Breast epithelium (tissue), 4 donors: ENCODE measurements at places on chromosomes 1 and 21. TPM values are rescaled to one million over a fixed set of nuclear protein-coding genes. Genes with fewer than 3 reads are reported as not detected.

TGFBR3 gene
- total RNA-seq, result 287 TPM

MATN1 gene
- not detected for total RNA-seq

NES gene
- total RNA-seq, result 9.9 TPM

OR2AK2 gene
- not detected for total RNA-seq

CD247 gene
- 0.80 TPM for total RNA-seq

DNA sequence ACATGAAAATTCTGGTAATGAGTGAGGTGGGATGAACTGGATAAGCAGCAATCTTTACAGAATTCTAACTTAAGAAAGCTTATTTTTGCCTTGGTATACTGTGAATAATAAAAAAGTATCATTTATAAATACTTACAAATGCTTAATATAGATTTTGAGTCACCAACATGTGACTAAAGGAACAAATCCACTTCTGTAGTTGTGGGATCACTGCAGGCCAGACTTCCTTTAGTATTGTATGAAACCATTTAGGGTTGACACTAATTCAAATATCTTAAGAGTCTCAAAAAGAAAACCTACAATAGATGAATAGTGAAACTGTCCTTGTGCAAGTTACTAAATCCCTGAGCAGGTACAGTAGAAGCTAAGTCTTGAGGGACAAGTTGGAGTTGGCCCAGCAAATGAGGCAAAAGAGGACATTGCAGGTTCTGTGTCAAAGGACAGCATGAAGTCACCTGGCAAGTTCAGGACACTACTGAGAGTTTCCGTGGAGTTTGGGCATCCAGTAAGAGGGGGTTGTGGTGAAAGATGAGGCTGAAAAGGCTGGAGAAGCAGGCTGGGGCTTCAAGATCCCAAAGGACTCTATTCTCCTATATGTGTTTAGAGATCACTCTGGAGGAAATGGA is 5.9 kb upstream of the THEM4 start:
- no peaks in the 10 kb centered on the region for H3K36me3 ChIP-seq
- H3K4me3 ChIP-seq, result no peak overlapping the region
- no peaks in the 10 kb centered on the region for H3K27me3 ChIP-seq
- DNase-seq, result no peak
- H3K4me1 ChIP-seq, result no peaks in the 10 kb centered on the region
- no peak overlapping the region for H3K27ac ChIP-seq

GRCh38 chr1:118997225-118997624 is 9.1 kb upstream of the TBX15 start:
- H3K4me1 ChIP-seq, result no peaks in the 10 kb centered on the region
- H3K27me3 ChIP-seq, result no peaks in the 10 kb centered on the region
- no peak overlapping the region for H3K4me3 ChIP-seq

DNA sequence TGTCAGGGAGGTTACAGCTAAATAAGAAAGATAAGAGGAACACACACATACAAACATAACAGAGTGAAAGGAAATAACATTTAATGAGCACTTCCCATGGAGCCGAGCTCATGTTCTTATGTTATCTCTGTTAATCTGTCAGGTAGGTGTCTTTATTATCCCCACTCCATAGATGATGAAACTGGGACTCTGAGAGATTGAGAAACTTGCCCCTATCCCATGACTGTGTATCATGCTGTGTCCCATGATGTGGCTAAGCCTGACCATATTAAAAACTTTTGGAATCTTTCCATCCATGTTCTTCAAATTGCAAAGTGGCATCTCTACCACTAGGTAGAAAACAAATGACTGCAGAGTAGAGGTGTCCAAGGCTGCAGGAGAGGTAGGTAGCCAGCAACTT is 285.2 kb upstream of the SGIP1 start:
- H3K27ac ChIP-seq, result peak overlapping the region; percentile 23
- H3K4me1 ChIP-seq, result no peaks in the 10 kb centered on the region
- no peaks in the 10 kb centered on the region for H3K27me3 ChIP-seq
- no peak for DNase-seq
- H3K36me3 ChIP-seq, result no peaks in the 10 kb centered on the region

- H3K27ac ChIP-seq, result no peak overlapping the region
- H3K4me3 ChIP-seq, result no peak overlapping the region
- no peak for DNase-seq
- H3K27me3 ChIP-seq, result no peaks in the 10 kb centered on the region
- no peaks in the 10 kb centered on the region for H3K36me3 ChIP-seq
These were observed 12.9 kb downstream of the ADPRS start for GRCh38 chr1:36101546-36101945.

DNA sequence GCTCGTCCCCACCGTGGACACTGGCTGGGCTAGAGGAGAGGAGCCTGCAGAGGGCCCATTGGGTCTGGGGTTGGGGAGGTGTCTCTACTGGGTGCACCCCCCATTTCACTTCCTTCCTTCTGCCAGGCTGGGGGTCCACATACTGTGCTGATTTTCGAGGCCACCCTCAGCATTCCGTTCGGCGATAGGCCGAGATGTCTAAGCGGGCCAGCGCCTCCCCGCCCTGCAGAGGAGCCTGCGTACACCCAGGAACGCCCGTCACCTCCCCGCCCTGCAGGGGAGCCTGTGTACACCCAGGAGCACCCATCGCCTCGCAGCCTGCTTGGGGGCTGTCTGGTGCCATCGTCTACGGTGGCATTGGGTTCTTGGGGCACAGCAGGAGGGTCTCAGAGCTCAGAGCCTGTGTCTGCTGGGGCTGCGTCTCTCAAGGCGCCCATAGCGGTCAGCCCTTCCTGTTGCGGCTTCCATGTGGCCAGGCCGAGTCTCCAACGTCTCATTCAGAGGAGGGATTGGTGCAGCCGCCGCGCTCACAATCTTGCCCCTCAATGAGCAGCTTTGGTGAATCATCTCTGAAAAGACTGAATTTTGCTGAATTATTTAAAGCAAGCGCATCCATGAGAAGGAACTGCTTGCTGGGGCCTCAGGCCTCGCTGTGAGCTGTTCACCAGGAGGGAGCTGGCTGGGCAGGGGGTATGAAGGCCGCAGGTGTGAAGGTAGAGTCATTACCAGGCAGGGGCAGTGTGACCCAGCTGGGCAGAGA is 30.7 kb upstream of the AGPAT3 start:
- no peaks in the 10 kb centered on the region for H3K4me1 ChIP-seq
- no peak for DNase-seq
- H3K4me3 ChIP-seq, result no peak overlapping the region

- no peak for DNase-seq
- H3K4me3 ChIP-seq, result no peak overlapping the region
- no peak overlapping the region for H3K27ac ChIP-seq
- H3K4me1 ChIP-seq, result no peaks in the 10 kb centered on the region
- H3K36me3 ChIP-seq, result no peaks in the 10 kb centered on the region
- no peaks in the 10 kb centered on the region for H3K27me3 ChIP-seq
These were observed 8.2 kb upstream of the DYRK1A start for GRCh38 chr21:37358397-37358796.

GRCh38 chr1:198318085-198318484 is 161.3 kb downstream of the NEK7 start:
- H3K4me3 ChIP-seq, result no peak overlapping the region
- no peaks in the 10 kb centered on the region for H3K4me1 ChIP-seq
- no peaks in the 10 kb centered on the region for H3K36me3 ChIP-seq
- no peak for DNase-seq
- no peak overlapping the region for H3K27ac ChIP-seq
- H3K27me3 ChIP-seq, result no peaks in the 10 kb centered on the region

DNA sequence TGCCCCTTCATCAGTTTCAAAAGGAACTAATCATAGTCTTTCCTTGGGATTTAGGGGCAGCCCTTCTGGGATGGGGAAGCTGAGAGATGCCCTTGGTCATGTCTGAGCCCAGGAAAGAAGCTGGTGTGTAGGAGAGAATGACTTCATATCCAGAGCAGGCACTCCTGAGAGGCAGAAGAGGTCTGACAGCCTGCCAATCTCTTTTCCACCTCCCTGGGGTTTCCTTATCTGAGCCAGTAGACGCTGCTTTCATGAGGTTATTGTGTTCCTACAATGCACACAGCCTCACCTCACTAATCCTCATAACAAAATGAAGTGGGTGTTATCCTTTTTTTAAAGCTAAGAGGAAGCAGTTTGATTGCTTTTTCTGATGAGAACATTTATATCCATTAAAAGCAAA is 14.1 kb downstream of the ROR1 start:
- no peaks in the 10 kb centered on the region for H3K4me1 ChIP-seq
- H3K4me3 ChIP-seq, result no peak overlapping the region
- no peaks in the 10 kb centered on the region for H3K36me3 ChIP-seq
- no peak for DNase-seq

DNA sequence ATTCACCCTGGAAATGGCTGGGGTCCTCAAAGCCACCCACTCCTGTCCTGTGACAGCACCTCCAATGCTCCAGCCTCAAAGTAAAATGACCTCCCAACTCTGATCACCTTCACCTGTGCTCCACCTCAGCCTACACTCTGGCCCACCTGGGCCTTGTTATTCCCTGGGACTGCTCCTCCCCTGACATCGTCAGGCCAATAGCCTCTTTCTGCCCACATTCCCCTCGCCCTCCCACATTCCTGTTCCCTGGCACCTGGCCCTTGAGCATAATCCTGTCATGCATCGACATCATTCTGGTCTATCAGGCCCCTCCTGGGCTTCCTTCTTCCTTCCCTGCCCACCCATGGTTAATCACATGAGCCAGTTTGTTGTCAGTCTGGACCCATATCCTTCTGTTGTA is 13.2 kb upstream of the BCAR3 start:
- H3K27ac ChIP-seq, result no peak overlapping the region
- no peaks in the 10 kb centered on the region for H3K4me1 ChIP-seq

GRCh38 chr1:203706444-203706843 is 58.5 kb upstream of the LAX1 start:
- no peaks in the 10 kb centered on the region for H3K36me3 ChIP-seq
- H3K27ac ChIP-seq, result no peak overlapping the region
- H3K4me3 ChIP-seq, result no peak overlapping the region
- H3K4me1 ChIP-seq, result no peaks in the 10 kb centered on the region
- no peak for DNase-seq

- H3K27me3 ChIP-seq, result no peaks in the 10 kb centered on the region
- no peak overlapping the region for H3K27ac ChIP-seq
- no peak overlapping the region for H3K4me3 ChIP-seq
- no peaks in the 10 kb centered on the region for H3K36me3 ChIP-seq
- no peak for DNase-seq
These were observed 31.4 kb upstream of the LYST start for GRCh38 chr1:235898126-235898525.

DNA sequence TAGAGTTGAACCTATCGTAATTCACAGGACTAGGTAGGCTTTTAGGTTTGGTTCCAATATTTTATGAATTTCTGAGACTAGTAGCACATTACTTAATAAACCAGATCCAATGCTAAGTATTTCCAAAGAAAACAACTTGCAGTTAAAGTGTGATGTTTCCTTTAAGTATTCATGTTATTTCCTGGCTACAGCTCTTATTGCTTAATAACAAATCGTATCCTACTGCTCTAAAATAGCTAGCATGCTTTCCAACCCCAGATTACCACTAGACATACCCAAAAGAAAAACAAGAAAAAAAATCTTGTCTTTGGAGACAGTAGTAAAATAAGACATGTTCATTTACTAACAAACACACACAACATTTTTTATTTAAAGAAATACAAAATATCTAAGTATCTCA is 898 bp downstream of the KRTAP27-1 start:
- no peak overlapping the region for H3K27ac ChIP-seq
- H3K4me1 ChIP-seq, result no peaks in the 10 kb centered on the region
- H3K4me3 ChIP-seq, result no peak overlapping the region
- H3K27me3 ChIP-seq, result no peaks in the 10 kb centered on the region
- H3K36me3 ChIP-seq, result no peaks in the 10 kb centered on the region
- no peak for DNase-seq

DNA sequence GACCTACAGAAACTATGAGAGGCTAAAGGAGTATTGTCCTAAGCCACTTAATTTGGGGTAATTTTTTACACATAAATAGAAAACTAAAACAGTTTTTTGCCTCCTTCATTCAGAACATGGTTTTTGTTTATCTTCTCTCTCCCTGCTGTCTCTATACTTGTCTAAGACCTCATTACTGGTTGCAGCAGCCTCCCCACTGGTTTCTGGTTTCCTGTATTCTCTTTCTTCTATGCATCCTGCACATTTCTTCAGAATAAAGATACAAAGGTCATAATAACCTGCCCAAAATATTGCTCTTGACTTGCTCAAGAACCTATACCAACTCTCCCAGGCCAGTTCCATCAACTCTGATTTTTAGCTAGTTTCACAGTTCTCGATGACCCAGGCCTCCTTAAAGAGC is 19.8 kb upstream of the BOLA1 start:
- no peaks in the 10 kb centered on the region for H3K27me3 ChIP-seq
- no peaks in the 10 kb centered on the region for H3K36me3 ChIP-seq
- H3K4me1 ChIP-seq, result no peaks in the 10 kb centered on the region
- no peak overlapping the region for H3K4me3 ChIP-seq
- no peak for DNase-seq

DNA sequence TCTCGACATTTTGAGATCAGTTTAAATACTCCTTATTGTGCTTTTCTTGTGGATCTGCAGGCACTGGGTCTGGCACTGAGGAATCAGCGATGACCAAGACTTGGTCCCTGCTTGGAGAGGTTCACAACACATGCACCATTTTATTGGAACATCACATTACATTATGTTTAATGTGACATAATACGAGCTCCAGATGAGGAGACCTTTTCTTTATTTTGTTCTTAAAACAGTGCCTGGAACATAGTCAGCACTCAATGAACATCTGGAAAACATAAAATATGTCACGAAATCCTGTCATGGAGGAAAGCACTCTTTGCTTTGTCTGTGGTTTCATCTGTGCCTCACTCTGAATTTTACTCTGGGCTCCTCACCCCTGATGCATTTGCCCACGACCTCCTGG is 110.7 kb downstream of the ST6GALNAC3 start:
- no peak overlapping the region for H3K4me3 ChIP-seq
- no peaks in the 10 kb centered on the region for H3K4me1 ChIP-seq
- no peak overlapping the region for H3K27ac ChIP-seq
- H3K36me3 ChIP-seq, result no peaks in the 10 kb centered on the region

DNA sequence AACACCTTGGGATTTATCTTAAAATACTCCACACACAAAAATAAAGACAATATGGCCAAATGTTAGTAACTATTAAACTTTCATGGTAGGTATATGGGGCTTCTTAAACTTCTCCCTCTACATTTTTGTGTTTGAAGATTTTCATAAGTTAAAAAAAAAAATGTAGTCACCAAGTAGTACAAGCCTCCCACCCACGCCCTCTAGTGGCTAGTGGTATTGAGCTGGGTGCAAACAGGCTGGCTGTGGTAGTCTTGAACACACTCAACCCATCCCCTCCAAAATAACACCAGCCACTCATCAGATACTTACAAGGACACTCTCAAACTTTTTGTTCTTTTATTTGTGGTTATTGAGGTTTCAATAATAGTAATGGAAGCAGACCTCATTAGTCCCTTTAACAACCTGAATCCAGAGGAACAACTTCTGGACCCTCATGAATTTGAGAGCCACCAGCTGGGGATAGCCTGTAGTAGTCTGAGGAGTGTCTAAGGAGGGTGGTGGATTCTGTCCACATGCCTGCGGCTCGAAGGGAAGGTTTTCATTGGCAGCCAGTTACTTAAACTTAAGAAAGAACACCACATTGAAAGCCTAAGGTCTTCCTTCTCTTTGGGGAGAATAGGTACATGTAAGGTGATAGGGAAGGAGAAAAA is 15.6 kb downstream of the RD3 start:
- H3K27me3 ChIP-seq, result no peaks in the 10 kb centered on the region
- H3K27ac ChIP-seq, result no peak overlapping the region
- H3K36me3 ChIP-seq, result no peaks in the 10 kb centered on the region
- no peaks in the 10 kb centered on the region for H3K4me1 ChIP-seq

- no peaks in the 10 kb centered on the region for H3K4me1 ChIP-seq
- DNase-seq, result no peak
- no peaks in the 10 kb centered on the region for H3K27me3 ChIP-seq
These were observed 201.7 kb downstream of the CRB1 start for GRCh38 chr1:197469620-197470210.
